ENCODE measurements at places on chromosomes 13 and 19.

- DNase-seq, result no peak
These were observed 95.4 kb downstream of the CYSLTR2 start for GRCh38 chr13:48749144-48749543.

DNA sequence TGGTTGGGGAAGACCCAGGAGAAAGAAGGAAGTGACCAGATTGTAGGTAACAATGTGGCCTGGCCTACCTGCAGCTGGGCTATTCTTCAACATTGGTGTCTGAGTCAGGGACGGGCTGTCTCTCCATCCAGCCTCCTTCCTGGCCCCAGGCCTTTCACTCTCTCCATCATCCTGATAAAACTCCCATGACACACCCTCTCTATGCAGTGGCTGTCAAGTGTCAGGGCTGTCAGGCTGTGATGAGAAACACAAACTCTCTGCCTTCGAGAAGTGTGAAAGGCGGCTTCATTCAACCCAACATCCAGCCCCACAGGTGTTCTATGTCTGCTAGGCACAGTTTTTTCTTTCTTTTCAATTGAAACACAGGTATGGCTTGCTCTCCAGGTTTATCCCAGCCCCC is 153.3 kb upstream of the VSTM2B start:
- no peak for DNase-seq

DNA sequence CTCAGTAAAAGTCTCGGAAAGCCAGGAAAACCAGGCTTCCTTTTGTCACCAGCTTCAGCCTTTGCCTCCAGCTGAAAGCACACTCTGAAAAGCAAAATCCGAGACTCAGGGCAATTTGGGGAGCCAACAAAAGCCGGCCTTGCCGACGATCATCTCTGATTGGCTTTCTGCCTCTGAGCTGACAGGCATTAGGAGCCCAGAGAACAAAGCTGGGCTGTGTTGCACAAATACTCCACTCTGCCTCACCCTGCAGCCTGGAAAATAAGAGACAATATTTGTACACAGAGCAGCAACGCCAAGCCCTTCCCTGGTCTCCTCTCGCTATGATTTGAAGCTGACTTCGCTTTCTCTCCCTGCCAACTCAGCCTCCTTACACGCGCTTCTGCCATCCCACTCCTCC is 46.9 kb downstream of the CACNA1A start:
- no peak for DNase-seq

DNA sequence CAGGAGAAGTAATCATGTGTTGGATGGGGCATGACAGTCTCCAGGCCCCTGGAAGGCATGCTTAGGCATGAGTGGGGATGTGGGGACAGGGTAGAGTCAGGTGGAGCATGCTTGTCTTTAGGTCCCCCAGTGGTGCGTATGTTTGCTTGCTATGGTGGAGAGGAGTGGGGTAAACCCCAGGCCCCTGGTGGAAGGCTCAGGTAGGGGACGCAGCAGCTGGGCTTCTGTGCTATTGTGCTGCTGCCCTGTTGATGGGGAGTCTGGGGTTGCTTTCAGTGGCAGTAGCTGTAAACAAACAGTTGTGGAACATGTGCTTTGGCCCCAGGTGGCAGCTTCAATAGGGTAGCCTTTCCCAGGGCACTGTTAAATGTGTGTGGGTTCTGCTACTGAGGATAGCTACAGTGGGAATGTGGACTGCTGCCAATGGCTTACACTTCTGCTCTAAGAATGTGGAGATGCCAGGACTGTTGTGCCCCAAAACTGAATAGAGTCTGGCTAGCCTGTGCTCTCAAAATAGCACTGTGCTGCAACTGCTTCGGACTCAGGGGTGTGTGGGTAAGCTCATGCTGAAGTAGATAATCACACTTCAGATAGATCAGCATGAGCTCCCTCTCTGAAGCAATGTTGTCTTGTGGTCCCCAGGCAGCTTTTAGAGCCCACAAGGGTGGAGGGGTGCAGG is 1257.3 kb downstream of the DIAPH3 start:
- no peak for DNase-seq

DNA sequence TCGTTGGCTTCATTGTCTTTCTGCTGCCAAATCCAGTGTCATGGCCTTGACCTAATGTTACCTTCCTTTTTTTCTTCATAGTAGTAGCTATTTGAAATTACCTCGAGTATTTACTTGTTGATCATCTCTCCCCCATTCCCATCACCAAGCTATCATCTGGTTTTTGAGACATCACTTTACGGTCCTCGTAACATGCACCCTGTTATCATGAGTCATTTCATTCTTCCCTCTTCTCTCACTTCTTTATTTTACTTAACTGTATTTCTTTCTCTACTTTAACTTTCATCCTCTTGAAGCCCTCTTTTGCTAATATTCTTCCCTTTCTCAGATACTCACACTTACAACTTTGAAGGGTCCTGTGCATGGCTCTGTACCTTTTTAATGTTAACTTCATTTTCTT is 31.8 kb downstream of the TPP2 start:
- no peak for DNase-seq

DNA sequence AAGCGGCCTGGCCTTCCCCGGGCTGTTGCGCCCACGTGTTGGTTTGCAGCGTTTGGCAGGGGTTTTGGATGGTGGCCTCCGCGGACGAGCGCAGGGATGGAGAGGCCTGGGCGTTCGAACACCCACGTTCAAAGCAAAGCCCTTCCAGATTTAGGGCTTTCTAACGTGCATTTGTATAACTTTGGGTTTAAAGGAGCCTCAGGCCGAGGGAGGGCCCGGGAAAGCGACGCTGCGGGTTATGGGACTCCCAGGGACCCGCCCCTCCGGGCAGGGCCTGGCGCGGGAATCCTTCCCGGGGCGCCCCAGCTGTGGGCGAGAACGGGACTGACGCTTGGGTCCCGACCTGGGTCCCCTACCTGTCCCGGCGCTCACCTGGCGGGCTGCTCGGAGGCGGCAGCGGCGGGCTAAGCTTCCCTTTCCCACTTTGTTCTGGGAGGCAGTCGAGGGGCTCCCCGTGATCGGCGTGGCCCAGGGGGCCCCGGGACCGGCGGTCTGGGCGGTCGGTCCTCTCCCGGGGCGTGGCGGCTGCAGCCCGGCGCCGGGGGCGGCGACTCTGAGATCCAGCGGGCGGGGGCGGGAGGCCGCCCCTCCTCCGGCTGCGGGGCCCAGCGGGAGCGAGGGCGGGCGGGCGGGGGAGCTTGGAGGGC is at the start of gene FBXO17:
Gene FBXO17 (minus strand): TSS at position 529 of the 647 bp plus-strand sequence. CDS start 25,423 bp downstream, outside the sequence.
- DNase-seq, result peak; percentile 77

All from HS-27A (cell line).